Kidney (tissue), 22 donors: ENCODE measurements at places on chromosomes 5 and 9.
A peak's percentile ranks its signal among the peaks of the same experiment; 100 is the strongest.

- DNase-seq, result no peak
These were observed 128.9 kb downstream of the ERCC6L2 start for GRCh38 chr9:96004379-96004778.

GRCh38 chr9:95305770-95306492, 11.6 kb downstream of the FANCC start:
- DNase-seq, result no peak

DNA sequence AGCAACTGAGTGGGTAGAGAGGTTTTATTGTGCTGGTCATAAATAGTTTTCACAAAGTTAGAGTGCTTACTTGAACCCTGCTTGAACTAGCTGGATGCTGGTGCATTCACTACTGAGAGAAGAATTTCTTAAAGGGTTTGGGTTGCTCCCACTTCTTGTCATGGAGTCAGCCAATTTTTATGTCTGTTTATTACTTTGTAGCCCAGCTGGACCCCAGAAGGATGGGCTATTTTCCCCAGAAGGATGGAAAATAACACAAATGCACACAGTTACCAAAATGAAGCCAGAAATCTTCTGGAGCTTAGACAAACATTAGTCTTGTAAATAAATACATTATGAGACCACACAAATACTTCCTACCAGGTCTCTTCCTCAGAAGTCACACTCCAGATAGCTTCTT, 480.8 kb upstream of the TNC start:
- peak; percentile 24 for DNase-seq

GRCh38 chr5:146307796-146308195, 30.8 kb upstream of the POU4F3 start:
- DNase-seq, result no peak

DNA sequence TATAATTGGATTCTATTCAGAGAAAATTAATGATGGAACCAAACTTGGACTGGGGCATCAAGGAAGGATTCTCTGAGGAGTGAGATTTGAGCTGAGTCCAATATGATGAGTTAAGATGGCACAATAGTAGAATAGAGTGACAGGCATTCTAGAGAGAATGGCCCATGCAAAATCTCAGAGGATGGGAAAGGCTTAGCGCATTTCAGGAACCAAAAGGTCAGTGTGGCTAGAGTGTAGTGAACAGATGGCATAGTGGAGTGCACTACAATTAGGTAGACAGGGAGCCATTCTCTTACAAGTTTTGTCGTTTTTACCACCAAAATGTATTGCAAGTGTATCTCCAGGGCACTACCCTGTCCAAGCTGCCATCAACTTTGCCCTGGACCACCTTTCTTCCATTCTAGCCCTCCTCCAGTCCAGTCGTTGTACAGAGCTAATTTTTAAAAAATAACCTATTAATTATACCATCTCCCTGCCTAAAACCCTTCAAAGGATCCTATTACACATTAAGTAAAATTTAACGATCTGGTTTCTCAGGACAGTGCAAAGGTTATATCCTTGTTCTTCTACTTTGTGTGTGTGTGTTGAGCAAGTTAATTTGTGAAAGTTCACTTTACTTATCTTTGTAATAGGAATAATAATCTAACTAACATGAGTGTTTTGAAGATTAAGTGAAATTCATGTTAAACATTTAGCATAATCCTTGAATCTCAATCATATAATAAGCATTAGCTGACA, 211.7 kb downstream of the COMMD10 start:
- peak; percentile 30 for DNase-seq

- no peak for DNase-seq
These were observed 120.7 kb upstream of the RASEF start for GRCh38 chr9:83183621-83184020.

- DNase-seq, result no peak
These were observed 36.8 kb downstream of the PCDHGC5 start for GRCh38 chr5:141525653-141526052.

GRCh38 chr5:25020454-25020853, 375.7 kb upstream of the CDH10 start:
- no peak for DNase-seq

- DNase-seq, result no peak
These were observed 49.4 kb upstream of the NEURL1B start for GRCh38 chr5:172591636-172592035.

GRCh38 chr5:61263561-61264272, 68.3 kb upstream of the ZSWIM6 start:
- no peak for DNase-seq

DNA sequence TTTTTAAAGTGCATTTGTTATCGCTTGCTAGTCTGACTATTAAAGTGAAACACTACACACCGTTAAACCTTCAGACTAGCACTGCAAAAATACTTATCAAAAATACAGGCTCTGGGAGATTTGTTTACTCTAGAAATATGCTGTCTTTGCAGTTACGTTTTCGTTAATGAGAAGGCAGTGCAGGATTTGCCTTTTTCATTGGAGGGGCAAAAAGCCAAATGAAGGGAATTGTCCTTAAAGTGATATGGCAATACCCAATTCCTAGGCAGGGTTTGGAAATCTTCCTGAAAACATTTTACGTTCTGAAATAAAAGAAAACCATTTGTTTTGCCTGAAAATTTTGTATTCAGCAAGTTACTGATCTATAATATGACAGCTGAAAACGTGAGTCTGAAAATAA, 1800.2 kb downstream of the MAT2B start:
- DNase-seq, result no peak

GRCh38 chr5:172442592-172442991, 11.7 kb downstream of the SH3PXD2B start:
- DNase-seq, result no peak

GRCh38 chr5:130135506-130135905, 231.2 kb downstream of the CHSY3 start:
- no peak for DNase-seq

DNA sequence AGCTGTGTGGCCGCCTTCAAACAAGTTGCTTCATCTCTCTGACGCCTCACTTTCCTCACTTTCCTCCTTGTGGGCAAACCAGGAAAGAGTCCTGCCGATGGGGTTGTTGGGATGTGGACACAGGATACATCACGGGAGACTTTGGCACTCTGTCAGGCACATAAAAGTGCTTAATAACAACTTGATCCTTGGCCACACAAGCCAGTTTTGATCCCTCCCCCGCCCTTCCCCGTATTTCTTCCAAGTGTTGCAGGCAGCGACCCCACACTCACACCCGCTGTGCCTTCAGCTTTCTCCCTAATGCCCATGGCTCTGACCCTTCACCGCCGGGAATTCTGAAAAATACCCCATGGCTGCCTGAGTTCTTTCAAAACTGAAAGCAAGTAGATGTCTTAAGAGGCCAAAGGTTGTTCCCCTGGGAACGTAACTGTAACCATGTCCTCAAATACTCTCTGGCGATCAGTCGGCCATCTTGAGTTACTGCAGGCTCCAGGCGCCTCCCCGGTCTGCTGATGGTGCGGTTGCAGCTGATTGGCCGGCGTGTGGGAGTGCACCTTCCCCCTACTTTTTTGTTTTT, 59.8 kb downstream of the ARHGEF37 start:
- peak; percentile 33 for DNase-seq

- no peak for DNase-seq
These were observed 41.2 kb downstream of the THBS4 start for GRCh38 chr5:80076131-80077050.

- DNase-seq, result no peak
These were observed 149.4 kb upstream of the FBXL7 start for GRCh38 chr5:15350614-15351013.

DNA sequence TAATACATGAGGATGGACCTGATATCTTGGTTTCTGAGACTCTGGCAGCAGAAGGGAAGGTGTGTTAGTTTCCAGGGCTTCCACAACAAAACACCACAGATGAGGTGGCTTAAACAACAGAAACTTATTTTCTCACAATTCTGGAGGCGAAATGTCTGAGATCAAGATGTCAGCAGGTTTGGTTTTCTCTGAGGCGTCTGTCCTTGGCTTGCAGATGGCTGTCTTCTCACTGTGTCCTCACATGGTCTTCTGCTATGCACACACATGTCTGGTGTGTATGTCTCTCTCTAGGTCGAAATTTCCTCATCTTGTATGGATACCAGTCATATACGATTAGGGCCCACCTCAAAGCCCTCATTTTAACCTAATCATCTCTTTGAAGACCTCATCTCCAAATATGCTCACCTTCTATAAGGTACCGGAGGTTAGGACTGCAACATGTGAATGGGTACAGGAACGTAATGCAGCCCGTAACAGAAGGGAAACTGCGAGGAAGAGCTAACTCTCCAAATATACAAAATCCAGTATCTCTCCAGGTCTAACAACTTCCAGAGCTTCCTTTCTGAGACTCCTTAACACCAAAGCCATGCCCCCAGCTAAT, 139.8 kb upstream of the SMARCA2 start:
- no peak for DNase-seq

GRCh38 chr5:72860499-72860898, 44.0 kb downstream of the TNPO1 start:
- DNase-seq, result no peak

GRCh38 chr9:130770679-130771442, 64.2 kb upstream of the ABL1 start:
- peak; percentile 80 for DNase-seq

GRCh38 chr5:74966141-74967026, 86.0 kb downstream of the GCNT4 start:
- no peak for DNase-seq

GRCh38 chr9:90956026-90956810, 154.6 kb downstream of the SYK start:
- DNase-seq, result no peak

DNA sequence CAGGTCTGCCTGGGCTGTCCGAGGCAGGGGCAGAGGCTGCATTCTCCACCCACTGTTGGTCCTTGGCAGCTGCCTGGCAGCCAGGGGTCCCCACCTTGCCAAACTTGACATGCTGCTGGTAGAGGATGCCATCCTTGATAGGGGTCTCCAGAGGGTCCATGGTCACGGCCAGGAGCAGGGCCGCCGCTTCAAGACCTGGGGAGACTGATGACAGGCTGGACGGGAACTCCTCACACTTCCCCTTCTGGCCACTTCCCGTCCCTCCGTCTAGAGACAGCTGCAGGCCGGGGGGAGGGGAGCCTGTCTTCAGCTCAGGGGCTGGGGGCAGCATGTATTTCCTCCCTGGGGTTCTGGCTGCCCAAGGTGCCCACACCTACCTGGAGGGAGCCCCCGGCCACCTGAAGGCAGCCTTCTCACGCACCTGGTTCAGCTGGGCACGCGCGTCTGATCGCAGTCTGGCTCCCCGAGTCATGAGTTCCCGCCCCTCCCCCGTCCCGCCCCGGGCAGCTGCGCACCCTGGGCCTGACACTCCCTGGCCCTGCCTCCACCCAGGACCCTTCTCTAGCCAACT, at the start of gene DOK3:
Gene DOK3, minus strand, starts transcription at position 446 of the 571 bp plus-strand sequence. Its CDS starts 286 bp downstream, at position 160.
- DNase-seq, result no peak

GRCh38 chr9:20620650-20621470, 1.4 kb downstream of the MLLT3 start:
- peak; percentile 45 for DNase-seq

DNA sequence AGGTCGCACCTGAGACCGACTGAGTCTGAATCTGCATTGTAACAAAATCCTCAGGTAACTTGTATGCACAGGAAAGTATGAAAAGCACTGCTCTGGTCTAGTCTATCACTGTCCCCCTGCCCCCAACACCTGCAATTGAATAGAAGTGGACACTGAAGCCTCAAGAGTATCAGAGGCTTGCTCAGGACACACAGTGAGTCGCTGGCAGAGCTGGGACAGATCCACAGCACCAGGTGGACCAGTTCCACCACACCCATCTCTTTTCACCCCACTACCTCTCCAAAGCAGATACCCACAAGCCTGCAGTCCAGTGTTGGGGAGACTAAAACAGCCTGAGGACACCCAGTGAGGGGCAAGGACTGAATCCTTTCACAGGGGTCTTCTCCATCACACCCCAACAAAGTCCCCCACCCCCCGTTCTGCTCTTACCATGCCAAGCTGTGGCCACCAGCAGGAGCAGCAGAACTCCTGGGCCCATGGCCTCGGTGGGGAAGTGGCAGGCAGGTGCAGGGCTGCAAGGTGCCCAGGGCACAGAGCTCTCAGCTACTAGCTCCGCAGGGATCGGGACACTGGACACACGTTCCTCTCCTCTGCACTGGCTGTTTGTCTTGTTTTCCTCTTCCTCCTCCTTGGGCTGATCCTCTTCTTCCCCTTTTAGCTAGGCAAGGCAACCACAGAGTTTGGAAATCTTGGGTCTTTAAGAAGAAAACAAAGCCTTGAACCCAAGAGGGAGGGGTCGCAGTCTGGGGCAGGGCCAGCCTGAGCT, at the start of gene CSF1R:
Gene CSF1R, minus strand, starts transcription at position 605 of the 766 bp plus-strand sequence. Its CDS starts 127 bp downstream, at position 478.
- DNase-seq, result no peak

DNA sequence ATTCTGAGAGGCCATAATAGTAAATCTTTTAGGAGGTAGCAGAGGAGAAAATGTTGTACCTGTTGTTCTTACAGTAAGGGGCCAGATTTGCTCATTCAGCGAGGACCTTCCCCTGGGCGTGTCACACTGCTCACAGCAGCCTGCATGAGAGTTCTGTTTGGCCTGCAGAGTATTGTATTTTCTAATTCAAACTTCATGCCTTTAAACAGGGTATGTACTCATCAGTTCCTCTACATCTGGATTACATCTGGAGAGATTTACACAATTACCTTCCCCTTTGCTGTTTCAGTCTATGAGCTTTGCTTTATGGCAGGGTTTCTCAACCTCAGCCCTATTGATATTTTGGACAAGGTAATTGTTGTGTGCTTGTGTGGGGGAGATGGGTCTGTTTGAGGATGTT, 170.9 kb upstream of the STK32A start:
- no peak for DNase-seq
